HCEC 1CT (cell line): ENCODE measurements at places on chromosomes 16 and 17.

DNA sequence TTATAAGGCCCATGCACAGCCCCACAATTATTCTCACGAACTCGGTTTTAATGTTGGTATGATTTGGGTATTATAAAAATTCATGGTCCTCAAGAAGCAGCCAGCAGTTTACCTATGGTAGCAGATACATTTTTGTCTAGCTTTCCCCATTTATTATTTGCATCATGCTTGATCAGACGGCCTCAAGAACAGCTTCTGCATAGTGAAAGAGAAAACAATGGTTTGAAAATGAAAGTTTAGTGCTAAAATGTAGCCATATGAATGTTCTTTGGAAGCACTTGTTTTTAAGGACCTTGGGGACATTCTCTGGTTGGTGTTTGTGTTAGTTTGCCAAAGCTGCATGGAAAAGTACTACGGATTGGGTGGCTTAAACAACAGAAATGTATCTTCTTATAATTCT lies 72.4 kb upstream of the CPHXL start:
- DNase-seq, result no peak

GRCh38 chr17:83078378-83079351 lies 744 bp upstream of the METRNL start:
- DNase-seq, result no peak

GRCh38 chr17:70278844-70279462 lies 109.6 kb downstream of the KCNJ2 start:
- no peak for DNase-seq

- DNase-seq, result peak; percentile 40
These were observed 132.6 kb upstream of the CACNG5 start for GRCh38 chr17:66702106-66702936.

GRCh38 chr16:88939972-88940861 lies 36.8 kb downstream of the CBFA2T3 start:
- DNase-seq, result no peak

DNA sequence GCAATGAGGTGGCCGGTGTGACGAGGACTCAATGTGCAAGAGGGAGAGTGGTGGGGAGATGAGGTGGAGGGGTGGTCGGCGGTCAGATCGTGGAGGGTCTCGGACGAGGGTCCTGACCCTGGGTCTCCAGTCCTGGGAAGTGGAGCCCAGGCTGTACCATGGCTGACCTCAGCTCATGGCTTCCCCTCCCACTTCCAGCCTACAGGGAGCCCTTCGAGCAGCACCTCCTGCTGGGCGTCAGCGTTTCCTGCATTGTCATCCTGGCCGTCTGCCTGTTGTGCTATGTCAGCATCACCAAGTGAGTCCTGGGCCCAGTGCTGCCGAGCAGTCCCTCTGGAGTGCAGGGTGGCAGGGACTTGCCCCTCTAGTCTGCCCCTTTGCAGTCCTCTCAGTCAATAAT lies 41.8 kb downstream of the IL4R start:
- DNase-seq, result peak; percentile 29

GRCh38 chr17:75277664-75278071 lies 6.6 kb upstream of the MIF4GD start:
- DNase-seq, result no peak

GRCh38 chr16:83674931-83675535 lies 132.7 kb upstream of the HSBP1 start:
- DNase-seq, result no peak
